ENCODE measurements at places on chromosomes 16 and 17.
A peak's percentile ranks its signal among the peaks of the same experiment; 100 is the strongest.

DNA sequence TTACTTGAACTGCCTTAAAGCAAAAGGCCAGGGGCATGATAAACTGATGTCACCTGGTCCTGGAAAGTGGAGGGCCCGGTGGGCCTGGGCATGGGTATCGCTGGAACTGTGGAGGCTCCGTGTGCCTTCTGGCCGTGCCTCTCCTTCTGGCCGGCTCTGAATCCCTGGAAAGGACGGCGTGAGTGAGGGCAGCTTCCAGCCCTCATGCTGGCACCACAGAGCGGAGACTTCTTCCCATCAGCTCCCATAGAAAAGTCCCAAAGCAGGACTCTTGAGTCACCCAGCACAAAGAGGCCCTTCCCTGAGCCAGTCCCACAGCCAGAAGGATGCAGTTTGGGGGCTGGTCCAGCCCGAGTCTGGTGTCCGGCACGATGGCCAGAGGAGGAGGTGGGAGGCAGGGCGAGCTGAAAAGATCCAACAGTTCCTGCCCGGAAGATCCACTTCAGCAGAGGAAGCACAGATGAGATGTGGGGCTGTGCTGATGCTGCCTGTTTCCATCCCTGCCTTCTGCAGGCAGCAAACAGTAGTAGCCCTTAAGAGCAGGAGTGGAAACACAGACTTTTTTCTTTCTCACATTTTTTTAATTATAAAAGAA lies 7.8 kb downstream of the GAA start:
- DNase-seq, result no peak

DNA sequence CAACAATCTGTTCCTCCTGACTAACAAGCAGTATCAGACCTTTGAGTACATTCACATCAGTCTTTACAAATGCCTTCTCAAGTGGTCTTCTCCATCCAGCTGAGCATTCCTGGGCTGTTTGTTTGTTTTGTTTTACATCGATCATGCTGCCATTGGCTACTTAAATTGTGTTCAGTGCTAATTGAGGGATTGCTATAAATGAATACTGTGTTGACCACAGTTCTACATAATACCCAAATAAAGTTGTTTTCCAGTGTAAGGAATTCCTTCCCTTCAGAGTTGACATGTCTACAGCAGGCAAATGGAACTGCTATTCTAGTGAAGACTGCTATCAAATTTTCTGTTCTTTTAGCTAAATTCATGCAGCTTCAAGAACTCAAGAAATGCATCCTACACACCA lies 3.2 kb downstream of the CDH8 start:
- DNase-seq, result no peak

DNA sequence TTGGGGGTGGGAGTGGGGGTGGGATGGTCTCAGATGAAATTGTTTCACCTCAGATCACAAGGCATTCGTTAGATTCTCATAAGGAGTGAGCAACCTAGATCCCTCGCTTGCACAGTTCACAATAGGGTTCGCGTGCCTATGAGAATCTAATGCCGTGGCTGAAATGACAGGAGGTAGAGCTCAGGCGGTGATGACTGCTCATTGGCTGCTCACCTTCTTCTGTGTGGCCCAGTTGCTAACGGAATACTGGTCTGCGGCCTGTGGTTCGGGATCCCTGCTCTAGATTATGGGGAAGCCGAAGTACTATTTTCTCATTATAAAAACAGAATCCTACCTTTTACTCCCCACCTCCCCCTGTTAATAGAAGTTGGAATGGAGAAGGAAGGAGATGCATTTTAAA lies 18.9 kb downstream of the CLTC start:
- no peak for DNase-seq

GRCh38 chr16:81620796-81621195 lies 158.3 kb upstream of the PLCG2 start:
- DNase-seq, result no peak

DNA sequence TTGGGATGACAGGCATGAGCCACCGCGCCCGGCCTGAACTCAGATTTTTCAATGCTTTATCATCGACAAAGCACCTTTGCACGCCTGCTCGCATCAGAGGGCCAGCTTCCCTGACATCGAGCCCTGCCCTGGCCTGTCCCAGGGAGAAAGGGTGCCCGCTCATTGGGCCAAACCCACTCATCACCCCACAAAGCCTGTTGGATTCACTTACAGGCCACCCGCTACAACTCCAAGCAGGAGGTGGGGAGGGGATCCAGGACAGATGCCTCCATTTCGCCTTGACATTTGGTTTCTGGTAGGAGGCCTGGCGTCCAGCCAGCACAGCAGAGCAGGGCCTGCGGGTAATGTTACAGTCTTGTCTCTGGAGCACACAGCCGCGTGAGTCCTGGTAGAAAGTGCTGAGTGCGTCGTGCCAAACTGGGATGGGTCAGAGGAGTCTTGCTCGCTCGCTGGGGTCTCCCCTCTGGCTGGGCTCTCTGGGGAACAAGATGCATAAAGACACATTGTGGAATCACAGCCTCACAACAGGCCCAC lies 19.8 kb downstream of the SMTNL2 start:
- DNase-seq, result no peak

DNA sequence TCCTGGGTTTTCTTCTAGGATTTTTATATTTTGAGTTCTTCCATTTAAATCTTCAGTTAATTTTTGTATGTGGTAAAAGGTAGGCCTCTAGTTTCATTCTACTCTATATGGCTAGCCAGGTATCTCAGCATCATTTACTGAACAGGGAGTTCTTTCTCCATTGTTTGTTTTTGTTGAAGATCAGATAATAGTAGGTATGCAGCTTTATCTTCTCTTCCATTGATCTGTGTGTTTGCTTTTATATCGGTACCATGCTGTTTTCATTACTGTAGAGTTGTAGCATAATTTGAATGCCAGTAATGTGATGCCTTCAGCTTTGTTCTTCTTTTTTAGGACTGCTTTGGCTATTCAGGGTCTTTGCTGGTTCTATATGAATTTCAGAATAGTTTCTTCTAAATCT lies 77.3 kb downstream of the USP22 start:
- no peak for DNase-seq

DNA sequence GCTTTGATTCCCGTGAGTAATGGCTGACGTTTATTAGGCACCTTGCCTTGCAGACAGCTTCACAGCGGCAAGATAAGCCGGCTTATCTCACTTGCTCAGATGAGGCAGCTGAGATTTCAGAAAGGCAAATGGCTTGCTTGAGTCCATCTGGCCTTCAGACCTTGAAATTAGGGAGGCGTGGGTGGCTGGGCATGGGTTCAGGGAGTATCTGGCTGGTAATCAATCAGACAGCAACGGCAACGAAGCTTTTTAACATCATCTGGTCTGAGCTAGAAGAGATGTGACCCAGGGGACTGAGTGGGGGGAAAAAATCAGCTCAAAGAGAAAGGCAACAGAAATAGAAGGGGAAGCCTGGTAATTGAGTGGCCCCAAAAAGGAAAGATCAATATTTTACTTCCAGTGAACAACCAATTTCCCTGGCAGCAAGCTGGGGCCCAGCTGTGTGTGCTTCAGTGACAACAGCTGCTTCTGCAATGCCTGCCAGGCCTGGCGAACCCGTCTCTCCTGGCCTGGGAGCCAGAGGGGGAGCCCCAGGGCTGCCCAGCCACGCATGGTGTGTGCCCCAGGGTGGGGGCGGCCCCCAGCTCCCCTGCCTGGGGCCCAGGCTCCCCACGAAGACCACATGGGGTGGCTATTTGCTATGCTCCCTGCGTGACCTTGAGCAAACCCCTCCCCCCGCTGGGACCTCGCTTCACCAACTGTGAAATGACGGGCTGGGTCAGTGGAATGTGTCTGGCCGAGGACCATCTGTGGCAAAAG lies 34.0 kb downstream of the RAB11FIP4 start:
- no peak for DNase-seq

GRCh38 chr16:3014971-3015370 lies 2.2 kb downstream of the CLDN9 start:
- DNase-seq, result no peak

GRCh38 chr17:73943416-73944110 lies 259.9 kb upstream of the RPL38 start:
- no peak for DNase-seq

DNA sequence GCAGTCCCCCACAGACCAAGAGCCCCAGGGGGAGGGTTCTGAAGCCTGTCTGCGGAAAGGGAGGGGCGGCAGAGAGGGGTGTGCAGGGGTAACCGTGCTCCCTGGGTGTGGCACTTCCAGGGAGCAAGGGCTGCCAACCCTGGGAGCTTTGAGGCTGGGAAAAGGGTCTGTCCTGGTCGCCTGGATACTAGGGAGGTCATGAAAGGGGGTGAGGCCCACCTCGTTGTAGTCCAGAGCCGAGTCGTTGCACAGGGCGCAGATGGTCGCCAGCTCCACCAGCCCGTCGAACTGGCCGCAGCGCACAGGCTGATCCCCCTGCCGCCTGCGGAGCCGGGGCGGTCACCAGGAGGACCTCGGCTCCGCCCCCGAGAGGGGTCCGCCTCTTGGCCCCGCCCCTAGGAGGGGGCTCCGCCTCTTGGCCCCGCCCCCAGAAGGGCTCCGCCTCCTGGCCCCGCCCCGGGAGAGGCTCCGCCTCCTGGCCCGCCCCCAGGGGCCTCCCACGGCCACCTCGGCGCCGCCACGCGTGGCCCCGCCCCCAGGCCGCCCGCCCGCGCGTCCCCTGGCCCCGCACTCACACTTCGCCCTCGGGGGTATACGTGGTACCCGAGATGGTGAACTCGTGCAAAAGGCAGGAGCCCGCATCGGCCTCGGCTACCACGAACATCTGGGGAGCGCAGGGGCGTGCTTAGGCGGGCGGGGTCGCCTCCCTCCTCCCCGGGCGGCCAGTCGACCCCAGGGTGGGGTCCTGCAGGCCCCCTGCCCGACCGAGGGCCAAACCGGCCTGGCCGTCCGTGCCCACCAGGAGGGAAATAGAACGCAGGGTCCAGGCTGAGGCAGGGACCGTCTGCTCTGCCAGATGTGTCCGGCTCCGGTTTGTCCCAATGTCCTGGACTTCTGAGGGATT lies 19.5 kb downstream of the ATP2A3 start:
- no peak for DNase-seq

- DNase-seq, result no peak
Measured at GRCh38 chr16:71230122-71230845, at the start of gene HYDIN. HYDIN (minus strand) TSS chr16:71230722; CDS start chr16:71186895, 43,827 bp downstream.

- no peak for DNase-seq
Measured at GRCh38 chr16:86078121-86078600, 179.2 kb downstream of the IRF8 start.

- no peak for DNase-seq
Measured at GRCh38 chr17:11871773-11872172, 125.5 kb downstream of the ZNF18 start.

DNA sequence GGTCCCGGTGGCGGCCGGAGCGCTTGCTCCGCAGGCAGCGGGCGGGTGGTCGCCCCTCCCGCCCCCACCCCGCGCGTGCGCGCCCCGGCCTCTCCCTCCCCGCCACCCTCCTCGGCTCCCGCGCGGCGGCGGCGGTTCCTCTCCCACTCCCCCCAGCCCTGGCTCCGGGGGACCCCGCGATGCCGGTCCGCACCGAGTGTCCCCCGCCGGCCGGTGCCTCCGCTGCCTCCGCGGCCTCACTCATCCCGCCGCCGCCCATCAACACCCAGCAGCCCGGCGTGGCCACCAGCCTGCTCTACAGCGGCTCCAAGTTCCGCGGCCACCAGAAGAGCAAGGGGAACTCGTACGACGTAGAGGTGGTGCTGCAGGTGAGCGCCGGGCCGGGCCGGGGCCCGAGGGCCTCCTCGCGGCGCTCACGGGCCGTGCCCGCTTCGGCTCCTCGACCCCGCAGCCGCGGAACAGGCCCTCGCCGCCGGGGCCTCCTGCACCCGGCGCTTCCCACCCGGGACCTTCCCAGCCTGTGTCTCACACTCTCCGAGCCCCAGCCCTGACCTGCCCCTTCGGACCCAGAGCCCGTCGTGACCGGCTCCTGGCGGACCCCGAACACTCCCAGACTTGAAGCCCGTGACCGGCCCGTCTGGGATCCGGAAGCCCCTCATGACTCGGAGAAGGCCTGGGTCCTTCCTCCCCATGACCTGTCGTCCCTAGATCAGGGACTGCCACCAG lies 490 bp downstream of the GID4 start:
- peak; percentile 61 for DNase-seq

DNA sequence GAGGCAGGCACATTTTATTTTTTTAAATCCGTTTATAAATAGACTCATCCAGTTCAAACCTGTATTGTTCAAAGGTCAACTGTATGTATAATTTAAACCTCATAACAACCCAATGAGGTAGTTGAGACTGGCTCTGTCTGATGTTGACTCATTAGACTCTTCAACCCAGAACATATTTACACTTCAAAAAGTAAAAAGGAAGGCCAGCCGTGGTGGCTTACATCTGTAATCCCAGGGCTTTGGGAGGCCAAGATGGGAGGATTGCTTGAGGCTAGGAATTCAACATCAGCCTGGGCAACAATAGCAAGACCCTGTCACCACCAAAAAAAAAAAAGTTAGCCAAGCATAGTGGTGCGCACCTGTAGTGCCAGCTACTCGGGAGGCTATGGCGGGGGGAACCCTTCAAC lies 32.5 kb upstream of the DHRS7B start:
- DNase-seq, result peak; percentile 42

DNA sequence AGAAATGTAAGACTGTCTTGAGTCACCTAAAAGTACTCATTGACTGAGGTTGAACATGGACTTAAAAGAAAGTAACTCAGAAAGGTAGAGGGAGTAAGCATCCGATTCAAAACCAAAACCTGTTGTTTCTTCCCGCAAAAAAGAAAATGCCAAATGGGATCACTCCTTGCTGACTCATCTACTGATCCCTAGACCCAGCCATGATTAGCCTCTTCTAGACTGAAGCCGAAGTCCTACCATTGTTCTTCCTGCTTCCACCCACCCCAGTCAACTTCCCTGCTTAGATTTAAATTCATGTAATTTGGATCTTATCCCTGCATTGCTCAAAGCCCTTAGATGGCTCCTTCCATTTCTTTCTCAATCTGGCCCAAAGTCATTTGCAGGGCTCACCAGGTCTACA lies 760.5 kb upstream of the SOX9 start:
- DNase-seq, result no peak

DNA sequence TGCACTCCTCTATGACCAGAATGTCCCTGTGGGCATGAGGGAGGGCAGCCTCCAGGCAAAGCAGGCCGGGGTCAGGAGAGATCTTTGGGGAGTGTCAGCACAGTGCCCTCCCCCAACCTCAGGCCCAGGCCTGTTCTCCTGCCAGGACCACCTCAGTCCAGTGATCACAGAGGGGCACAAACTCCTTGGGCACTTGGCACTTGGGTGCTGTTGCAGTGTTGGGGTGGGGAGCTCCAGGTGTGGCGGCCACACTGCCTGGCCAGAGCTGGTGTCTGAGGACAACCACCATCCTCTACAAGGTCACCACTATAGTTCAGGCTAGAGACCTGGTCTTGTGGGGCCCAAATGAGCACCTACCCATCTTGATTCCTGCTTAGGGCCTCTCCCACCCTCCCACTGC lies 37.2 kb downstream of the SMPD3 start:
- no peak for DNase-seq

GRCh38 chr17:28716740-28717577 lies 709 bp downstream of the RAB34 start:
- no peak for DNase-seq

GRCh38 chr16:49556249-49556605 lies 182.6 kb downstream of the C16orf78 start:
- no peak for DNase-seq

DNA sequence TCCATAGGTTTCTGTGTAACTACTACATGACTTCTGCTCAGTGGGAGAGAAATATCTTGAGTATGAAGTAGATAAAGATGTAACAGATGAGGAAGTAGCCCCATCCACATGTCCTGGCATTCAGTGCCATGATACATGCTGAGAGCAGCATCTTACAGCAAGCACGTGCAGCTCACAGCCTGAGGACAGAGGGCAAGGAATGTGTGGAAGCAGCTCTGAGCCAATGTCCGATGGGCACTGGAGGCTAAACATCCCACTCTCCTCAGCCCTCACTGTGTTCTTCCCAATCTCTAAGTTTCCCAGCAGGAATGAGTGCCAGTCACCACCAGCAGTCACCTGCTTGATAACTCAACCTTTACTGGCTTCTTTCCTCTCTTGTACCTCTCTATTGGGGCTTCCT lies 40.4 kb downstream of the CFDP1 start:
- no peak for DNase-seq

Data from SW480 (cell line).